ENCODE measurements at places on chromosomes 12 and 14.
A peak's percentile ranks its signal among the peaks of the same experiment; 100 is the strongest.

GRCh38 chr12:14567351-14568162 lies at the start of gene PLBD1:
Gene PLBD1 (minus strand): TSS chr12:14567883. CDS start chr12:14567696, 187 bp downstream.
- DNase-seq = peak; percentile 32

DNA sequence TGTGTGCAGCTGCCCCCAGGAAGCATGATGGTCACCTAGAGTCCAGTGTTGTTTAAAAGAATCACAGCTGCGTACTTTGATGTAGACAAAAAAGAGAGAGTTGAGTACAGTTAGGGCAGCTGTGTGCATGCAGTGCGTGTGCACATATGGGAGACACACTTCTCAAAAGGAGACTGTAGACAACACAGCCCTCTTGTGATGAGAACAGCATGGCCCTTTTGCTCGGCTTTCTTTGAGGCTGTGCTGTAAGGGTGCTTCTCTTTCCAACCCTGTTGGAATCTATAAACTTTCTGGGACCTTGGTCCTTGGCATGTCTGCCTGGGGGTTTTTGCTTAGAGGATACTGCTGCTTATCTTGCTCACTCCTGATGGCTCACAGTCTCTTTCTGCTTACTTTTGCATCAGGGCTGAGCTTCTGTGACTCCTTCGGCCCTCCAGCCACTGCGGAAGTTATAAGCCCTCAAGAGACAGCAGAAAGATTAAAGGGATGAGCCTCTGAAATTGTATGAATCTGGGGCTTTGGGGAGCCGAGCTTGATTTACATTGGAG lies 102.9 kb downstream of the DYRK2 start:
- no peak for DNase-seq

DNA sequence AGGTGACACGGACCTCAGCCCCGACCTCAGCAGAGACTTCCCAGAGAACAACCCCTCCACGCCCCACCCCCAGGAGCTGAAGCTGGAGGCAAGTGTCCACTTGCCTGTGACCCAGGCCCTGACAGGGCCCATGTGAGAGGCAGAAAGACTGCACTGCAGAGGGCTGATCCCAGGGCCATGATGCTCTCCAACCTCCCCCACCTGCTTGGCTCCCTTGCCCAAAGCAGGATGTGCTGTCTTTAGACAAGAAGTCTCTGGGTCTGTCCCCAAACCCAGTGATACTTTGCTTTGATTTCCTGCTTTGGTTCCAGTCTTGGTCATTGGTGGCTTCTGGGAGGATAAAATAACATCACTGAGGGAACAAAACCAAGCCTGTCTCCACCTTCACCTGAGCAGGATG lies 59.4 kb downstream of the BCL11B start:
- no peak for DNase-seq

DNA sequence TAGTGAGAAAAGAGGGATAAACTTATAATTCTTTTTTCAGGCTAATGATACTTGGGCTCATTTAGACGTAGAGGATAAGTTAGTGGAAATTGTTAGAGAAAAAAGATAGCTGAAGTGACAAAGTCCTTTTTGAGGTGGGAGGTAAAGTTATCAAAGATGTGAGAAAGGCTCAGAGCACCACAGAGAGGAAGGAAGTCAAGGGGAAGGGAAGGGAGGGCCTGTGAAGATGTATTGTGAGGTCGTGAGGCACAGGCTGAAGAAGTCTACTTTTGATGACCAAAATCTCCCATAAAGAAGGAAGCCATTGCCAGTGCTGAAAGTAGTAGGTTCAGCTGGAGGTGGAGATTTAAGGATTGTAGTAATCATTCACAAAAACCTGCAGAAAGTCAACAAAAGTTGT lies 19.4 kb upstream of the PTGDR start:
- no peak for DNase-seq

- DNase-seq = no peak
Observed at GRCh38 chr12:100427078-100427477, 46.6 kb upstream of the NR1H4 start.

DNA sequence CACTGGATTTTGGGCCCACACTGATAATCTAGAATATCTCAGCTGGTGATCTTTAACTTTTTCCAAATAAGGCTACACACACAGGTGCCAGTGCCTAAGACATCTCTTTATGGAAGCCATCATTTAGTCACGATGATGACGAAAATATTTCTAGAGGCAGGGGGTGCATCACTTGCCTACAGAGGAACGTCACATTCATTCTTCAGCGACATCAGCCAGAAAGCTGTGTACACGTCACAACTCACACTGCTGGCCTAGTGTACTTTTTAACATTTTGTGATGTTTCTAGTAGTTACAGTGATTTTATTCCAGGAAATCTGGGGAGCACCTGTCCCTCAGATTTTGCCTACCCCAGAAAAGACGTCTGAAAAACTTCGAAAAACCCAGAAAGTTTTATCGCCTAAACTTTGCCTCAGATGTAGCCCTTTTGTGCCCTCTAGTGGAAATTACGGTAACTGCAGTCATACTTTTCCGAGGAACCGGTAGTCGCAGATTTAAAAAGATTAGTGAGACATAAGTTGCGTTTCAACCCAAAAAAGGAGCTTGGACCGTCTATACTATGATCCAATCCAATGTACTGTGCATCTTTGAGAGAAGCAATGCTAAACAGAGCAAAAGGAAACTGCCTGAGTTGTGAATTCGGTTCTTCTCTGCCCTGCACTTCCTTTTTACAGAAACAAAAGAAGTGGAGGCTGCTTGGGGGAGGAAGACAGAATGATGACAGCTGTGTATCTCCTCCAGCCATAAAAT lies 64.3 kb upstream of the STON2 start:
- peak; percentile 27 for DNase-seq

- DNase-seq = no peak
Observed at GRCh38 chr14:75685910-75686309, 24.9 kb downstream of the TTLL5 start.

DNA sequence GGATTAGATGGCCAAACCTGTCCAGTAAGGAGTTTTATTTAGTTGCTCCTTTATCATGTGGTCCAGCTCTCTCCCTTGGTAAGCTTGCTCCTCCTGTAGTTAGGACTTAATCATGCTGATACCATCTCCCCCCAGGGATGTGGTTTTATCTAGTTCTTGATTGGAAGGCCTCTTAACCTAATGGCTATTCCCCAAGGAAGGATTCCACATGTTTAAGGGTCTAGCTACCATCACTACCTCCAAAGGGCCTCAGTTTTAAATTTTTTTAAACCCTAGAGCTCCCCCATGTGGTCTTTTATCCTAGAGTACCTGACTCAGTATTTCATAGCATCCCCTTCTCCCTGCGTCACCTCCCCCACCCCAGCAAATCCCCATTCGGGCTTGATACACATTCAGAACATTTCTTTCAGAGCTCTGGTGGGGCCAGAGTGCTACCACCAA lies 22.5 kb downstream of the MAP3K12 start:
- no peak for DNase-seq

DNA sequence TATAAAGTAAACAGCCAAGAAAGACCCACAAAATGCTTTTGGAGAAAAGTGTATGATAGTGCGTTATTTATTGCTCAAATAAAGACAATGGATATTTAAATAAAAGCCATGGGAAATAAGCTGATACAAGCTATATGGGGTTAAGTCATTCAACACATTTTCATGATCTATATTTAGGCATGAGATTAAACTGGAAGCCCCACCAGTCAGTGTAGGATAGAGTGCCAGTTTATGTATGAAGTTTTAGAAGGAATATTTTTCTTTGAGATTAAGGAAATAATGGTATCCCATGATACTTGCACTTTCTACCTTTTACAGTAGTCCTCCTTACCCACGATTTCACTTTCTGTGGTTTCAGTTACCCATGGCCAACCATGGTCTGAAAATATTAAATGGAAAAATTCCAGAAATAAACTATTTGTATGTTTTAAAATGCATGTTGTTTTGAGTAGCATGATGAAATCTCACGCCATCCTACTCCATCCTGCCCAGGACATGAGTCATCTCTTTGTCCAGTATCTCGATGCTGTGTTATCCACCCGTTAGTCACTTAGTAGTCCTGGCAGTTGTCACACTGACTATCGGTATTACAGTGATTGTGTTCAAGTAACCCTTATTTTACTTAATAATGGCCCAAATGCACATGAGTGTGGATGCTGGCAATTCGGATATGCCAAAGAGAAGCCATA lies 22.3 kb downstream of the SYT1 start:
- DNase-seq = no peak

DNA sequence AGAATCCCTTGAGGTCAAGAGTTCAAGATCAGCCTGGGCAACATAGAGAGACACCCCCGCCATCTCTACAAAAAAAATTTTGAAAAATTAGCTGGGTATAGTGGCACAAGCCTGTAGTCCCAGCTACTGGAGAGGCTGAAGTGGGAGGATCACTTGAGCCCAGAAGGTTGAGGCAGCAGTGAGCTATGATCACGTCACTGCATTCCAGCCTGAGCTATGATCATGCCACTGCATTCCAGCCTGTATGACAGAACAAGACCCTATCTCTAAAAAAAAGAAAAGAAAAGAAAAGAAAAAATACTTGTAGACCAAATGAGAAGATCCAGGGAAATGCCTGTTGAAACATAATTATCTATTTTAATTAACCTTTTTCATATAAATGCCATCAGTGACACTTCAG lies 93.8 kb upstream of the MDM1 start:
- DNase-seq = no peak

DNA sequence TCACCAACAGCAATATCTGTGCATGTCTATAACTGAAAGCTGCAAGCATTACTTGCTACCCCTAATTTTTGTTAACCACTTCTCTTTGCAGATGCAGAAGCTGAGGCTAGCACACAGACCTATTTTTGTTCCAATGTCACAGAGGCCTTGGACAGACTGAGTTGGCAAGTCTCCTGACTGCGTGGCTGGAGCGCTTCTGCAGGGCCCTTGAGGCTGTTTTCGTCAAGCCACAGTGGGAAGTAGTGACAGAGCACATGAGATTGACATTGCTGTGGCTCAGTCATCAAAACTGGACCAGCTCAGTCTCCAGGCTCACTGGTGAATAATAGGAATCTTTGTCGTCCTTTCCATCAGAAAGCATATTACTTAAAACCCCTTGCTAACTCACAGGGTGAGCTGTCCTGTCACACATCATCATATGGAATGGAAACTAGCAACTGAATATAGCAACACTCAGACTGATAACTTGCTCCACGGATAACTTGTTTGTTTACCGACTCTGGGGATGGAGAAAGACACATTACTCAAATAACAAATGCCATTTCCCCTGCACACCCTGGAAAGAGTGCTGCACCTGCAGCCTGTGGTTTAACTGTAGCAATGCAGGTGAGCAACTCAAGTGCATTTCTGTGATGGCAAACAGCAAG lies 43.6 kb upstream of the DDX11 start:
- no peak for DNase-seq

- no peak for DNase-seq
Observed at GRCh38 chr12:33654313-33654712, 214.7 kb upstream of the SYT10 start.

- DNase-seq = no peak
Observed at GRCh38 chr14:96929950-96930349, 132.8 kb downstream of the VRK1 start.

DNA sequence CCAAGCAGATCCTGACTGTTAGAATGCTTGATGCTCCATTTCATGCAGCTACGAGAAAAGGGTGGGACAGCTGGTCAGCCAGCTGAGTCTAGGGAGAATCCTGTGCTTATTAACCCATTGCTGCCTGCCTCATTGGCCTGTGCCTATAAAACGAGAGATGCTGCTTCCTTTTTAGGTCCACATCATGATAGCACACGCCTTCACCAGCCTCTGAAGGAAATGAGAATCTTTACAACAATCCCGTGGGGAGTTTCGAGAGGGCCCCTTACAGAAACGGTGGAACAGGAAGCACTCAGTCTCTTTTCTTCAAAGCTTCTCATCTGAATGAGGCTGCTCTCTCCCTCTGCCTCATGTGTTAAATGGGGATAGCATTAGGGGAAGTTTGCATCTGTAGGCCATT lies 147.3 kb upstream of the RFLNA start:
- DNase-seq = no peak

DNA sequence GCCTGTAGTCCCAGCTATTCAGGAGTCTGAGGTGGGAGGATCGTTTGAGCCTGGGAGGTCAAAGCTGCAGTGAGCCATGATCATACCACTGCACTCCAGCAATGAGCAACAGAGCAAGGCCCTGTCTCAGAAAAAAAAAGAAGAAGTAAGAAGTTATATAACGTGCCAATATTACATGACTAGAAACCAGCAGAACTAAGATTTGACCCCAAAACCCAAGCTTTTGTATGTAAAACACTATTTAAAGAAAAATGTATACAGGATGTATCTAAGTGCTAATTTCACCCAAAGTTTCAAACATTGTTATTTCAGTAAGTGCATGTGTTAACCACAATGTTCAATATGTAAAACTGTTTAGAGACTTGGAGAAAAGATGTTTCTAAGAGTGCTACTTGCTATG lies 94.7 kb downstream of the SLC5A8 start:
- DNase-seq = no peak

DNA sequence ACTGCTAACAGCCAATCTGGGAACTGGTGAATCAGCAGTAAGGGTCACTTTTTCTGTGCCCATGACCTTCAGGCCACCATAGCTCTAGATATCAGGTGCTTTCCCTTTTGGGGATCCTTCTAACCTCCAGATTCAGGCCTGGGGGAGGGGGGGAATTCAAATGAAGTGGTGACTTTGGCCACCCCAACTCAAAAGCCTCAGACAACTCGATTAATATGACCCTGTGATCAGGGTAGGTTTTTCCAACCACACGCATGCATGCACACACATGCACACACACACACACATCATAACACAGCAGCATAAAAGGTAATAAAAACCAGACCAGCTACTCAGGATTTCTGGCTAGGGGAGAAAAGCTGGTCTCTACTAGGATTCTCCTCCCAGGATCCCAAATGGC lies 5.3 kb downstream of the TBX3 start:
- no peak for DNase-seq

DNA sequence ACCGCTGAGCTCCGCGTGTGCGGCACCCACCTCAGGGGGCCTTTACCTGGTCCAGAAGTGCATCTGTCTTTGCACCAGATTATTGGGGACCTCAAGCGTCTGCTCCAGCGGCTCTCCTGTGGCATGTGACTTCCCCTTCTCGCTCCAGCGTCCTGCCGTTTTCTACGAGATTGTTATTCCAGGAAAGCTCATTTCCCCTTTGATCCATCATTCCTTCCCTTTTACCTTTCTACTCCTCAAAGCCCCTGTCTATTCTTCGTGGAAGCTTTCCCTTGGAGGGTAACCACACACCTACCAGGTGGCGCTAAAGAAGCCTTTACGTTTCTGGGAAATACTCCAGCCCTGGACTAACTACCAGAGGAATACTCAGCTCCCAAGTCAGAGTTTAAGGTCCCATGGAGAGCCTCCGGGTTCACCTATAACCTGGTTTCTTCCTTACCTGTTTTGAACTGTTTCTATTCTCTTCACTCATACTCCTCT lies 1.5 kb downstream of the FKBP4 start:
- no peak for DNase-seq

- DNase-seq = no peak
Observed at GRCh38 chr14:22489244-22489545, 99.8 kb downstream of the DAD1 start.

- DNase-seq = no peak
Observed at GRCh38 chr12:28374556-28374955, 184.3 kb downstream of the CCDC91 start.
